ENCODE measurements at places on chromosomes 1 and 21. TPM values are rescaled to one million over a fixed set of nuclear protein-coding genes. Genes with fewer than 3 reads are reported as not detected.

DNA sequence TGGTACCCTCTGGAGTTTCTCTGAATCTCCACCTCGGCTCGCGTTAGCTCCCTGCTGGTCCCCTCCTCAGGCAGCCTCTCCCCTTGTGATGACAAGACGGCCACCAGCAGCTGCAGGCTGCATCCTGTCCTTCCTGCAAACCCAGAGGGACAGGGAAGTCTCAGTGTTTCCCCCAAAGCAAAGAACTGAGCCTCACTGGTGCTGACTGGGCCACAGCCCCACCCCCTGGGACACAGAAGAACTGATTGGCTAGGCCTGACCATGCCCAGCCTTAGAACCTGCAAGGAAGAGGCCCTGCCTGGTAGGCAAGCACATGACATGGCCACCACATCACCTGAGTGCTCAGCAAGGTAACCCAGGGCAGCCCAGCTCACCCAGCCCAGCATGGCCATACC, 34.6 kb downstream of the TMEM51 start:
- DNase-seq = no peak

The PGLYRP4 gene
- total RNA-seq = not detected

- no peak for DNase-seq
Observed at GRCh38 chr21:39348040-39348354, 891 bp downstream of the HMGN1 start.

DNA sequence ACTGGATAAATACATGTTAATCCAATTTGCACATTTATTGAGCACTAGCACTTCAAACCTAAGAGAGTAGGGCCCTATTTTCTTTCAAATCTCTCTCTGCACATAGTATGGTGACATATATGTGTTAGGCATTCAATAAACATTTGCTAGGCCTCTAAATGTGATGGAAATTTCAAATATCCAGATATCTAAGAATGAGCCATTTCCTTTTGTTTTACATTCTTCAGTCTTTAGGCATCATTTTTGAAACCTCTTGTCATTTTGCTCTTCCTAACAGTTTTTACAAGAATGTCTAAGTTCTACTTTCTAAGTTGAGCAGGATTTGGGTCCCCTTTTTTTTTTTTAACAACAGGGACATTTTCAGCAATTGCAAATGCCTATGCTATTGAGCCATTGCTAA, 395.7 kb upstream of the ST6GALNAC5 start:
- no peak for DNase-seq

DNA sequence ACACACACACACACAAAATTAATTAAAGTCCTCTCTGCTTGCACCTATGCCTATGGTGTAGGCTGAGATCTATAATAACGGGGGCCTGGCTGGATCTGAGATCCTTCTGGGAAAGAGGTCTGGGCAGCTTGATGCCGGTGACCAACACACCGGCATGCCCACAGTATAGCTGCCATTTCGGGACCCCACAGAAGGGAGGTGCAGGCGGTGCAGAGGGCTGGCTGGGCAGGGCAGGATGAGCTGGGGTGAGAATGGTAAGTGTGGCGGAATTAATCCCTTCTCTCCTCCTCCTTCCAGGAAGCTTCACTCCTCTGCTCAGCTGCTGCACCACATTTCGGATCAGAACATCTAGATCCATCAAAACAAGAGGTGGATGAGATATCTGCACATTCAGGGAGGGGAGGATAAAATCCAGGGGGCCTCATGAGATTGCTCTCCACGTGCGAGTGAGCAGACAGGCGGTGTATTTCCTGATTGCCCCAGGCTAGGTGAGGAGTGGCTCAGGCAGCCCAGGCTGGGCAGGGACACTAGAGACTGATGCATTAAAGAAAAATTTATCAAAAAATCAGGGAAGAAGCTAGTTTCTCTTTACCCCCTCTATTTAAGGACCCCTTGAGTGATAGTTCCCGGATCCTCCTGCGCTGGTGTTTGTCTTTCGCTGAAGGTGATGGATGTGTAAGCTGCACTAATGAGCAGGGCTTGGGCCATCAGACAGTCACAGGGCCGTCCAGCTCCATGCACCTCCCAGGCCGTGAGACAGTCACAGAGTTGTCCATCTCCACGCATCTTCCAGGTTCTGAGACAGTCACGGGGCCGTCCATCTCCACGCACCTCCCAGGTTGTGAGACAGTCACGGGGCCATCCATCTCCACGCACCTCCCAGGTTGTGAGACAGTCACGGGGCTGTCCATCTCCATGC, 449.9 kb downstream of the PTPRU start:
- DNase-seq = no peak

- no peak for DNase-seq
Observed at GRCh38 chr1:87044840-87045239, 130.4 kb downstream of the HS2ST1 start.
